ENCODE measurements at places on chromosomes 11 and 22.

DNA sequence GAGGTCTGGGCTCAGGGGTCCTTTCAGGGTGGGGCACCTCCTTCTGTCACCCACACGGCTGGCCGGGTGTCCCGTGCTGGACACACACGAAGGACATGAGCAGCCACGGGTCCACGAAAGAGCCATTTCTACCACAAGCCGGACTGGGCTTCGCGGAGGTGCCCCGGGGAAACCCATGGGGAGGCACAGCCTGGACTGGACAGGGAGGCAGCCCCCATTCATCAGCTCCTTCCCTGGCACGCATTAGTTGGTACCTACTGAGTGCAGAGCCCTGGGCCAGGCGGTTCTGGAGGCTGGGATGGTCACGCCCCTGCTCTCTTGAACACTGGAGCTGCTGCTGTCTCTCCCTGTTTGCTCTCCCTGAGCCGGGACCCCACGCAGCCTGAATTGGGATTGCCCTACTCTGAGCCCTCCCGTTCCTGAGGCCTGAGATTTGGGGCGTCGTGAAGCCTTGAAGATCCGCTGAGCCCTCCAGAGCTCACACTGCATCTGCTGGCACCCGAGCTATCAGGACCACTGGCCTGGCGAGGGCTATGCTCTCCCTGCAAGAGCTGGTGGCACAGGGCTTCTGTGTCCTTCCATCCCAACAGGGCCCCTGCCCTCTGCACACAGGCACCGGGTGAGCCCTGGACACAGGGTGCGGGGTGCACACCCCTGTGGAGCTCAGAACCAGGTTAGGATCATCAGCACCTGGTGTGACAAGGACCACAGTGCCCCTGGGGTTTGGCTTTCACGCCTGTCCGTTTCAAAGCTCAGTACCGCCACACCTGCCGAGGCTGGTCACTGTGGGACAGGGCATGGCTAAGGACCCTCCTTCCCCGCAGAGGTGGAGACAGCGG, 84.6 kb downstream of the MYEOV start:
- no peak for DNase-seq

DNA sequence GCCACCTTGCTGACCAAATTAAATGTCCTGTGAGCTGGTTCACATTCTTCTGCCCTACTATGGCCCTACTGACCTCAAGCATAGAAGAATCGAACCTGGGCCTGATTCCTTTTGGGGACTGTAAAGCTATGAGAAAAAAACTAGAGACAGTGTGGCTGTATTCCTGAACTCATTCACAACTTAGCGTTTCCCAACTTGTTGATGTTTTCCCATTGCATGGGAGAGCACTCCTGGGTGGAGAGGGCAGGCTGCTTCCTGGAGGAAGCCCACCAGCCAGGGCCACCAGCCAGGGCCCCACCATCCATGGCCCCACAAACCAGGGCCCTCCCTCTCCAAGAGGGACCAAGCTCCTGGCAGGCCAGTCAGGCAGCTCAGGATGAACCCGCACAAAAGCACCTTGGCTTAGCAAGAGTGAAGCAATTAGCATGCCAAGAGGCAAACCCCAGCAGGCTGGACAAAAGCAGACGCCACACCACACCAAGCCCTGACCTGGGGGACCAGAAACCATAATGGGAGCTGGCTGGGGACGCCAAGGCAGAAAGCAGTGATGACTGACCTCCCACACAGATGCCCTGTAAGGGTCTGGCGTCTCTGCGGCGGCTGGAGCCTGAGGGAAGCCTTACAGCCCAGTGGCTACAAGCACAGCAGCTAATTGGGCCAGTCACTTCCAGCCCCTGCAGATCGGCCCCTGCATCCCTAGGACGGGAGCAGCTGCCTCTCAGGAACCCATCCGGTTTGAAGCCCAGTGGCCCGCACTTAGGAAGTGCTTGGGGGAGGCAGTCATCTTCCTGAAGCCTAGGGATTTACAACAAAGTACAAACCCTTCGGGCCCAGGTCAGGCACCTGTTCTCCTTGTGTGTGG, 2.1 kb downstream of the CERK start:
- no peak for DNase-seq

GRCh38 chr11:75722669-75723042, 5.0 kb downstream of the MOGAT2 start:
- DNase-seq = no peak

- no peak for DNase-seq
Measured at GRCh38 chr11:62930157-62930556, 9.0 kb upstream of the CHRM1 start.

DNA sequence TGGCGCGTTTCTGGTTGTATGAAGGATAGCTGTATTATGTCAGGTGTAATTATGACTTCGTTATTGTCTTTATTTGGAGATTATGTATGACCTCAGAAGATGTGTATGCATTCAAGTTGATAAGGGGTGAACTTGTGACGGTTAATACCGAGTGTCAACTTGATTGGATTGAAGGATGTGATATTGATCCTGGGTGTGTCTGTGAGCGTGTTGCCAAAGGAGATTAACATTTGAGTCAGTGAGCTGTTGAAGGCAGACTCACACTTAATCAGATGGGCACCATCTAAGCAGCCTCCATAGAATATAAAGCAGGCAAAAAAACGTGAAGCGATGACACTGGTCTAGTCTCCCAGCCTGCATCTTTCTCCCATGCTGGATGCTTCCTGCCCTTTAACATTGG, 15.3 kb upstream of the CD82 start:
- DNase-seq = no peak

GRCh38 chr22:38124236-38124974, 13.9 kb upstream of the BAIAP2L2 start:
- DNase-seq = no peak

Measured in AG20443 (cell line).